ENCODE measurements at places on chromosomes 1 and 21. TPM values are rescaled to one million over a fixed set of nuclear protein-coding genes. Genes with fewer than 3 reads are reported as not detected.

DNA sequence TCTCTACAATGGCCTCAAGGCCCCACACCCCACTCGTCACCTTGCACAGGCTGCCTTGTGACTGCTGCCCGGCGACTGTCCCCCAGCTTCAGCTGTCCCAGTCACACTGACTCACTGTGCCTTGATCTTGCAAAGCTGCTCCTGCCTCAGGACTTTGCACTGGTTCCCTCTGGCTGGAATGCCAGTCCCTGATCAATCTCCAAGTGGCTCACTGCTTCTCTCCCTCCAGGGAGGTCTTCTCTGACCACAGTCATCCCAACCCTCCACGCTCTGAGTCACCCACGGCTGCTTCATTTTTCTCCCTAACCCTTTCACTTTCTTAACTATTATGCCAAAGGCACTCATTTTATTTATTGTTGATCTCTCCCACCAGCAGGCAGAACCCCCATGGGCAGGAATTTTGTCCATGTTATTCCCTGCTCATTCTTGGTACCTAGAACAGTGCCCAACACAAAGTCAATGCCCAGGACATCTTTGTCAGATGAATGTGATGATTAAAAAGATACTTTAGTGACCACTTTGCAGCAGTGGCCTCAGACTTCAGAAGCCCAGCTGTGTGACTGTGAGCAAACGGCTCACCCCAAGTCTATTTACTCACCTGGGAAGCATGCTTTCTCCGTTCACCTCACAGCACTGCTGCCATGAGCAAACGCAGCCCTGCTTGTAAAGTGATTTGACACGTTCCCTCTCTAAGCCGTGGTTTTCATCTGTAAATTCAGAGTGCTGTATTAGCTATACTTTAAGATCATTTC is 53.4 kb downstream of the ZBTB18 start:
- no peak for DNase-seq

DNA sequence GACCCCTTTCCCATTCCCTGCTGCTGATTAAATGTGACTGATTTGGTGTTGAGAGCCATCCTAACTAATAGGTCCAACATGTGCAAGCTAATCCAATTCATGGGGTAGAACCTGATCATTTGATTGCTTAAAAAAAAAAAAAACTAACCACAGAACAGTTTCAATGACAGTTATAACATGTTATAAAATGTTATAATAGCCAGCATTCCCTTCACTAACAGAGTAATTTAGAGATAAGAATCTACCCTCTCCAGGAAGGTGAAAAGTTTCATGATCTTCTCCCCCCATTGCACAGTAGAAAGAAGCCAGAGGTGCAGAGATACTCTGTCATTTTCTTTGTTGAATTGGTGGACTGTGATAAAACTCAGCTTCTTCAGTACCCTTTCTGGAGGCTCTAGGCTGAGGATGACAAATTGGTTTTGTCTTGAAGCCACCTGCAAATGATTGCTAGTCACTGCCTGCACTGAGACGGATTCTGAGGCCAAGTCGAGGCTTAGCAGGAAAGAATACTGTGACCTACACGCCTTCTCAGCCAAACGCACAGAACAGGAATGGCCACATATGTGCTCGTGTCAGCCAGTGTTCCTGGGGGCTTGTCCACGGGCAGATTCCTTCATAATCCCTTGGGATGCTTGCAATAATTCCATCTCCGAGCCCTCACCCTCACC is 215.7 kb upstream of the IRF2BP2 start:
- DNase-seq: no peak

UBL4B gene
- total RNA-seq: not detected

TRIM17 gene
- not detected for total RNA-seq

C8B gene
- total RNA-seq: not detected
